ENCODE measurements at places on chromosomes 16 and 17.

DNA sequence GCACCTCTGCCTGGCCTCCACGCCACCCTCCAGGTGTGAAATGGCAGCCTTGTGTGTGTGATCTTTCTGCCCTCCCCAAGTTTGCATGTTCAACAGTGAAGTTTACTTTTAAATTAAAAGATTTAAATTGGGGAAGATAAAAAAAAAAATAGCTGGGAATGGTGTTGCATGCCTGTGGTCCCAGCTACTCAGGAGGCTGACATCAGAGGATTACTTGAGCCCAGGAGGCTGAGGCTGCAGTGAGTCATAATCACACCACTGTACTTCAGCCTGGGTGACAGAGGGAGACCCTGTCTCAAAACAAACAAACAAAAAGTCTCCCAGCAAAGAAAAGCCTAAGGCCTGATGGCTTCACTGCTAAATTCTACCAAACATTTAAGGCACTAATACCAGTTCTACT, 35.4 kb upstream of the RNF43 start:
- no peak for DNase-seq

- DNase-seq = no peak
Observed at GRCh38 chr16:30649725-30650368, 913 bp upstream of the PRR14 start.

GRCh38 chr17:6539871-6540270, 16.5 kb downstream of the PITPNM3 start:
- DNase-seq = no peak

- no peak for DNase-seq
Observed at GRCh38 chr17:79530361-79531105, 80.3 kb downstream of the RBFOX3 start.

GRCh38 chr17:70588003-70588402, 418.7 kb downstream of the KCNJ2 start:
- no peak for DNase-seq

DNA sequence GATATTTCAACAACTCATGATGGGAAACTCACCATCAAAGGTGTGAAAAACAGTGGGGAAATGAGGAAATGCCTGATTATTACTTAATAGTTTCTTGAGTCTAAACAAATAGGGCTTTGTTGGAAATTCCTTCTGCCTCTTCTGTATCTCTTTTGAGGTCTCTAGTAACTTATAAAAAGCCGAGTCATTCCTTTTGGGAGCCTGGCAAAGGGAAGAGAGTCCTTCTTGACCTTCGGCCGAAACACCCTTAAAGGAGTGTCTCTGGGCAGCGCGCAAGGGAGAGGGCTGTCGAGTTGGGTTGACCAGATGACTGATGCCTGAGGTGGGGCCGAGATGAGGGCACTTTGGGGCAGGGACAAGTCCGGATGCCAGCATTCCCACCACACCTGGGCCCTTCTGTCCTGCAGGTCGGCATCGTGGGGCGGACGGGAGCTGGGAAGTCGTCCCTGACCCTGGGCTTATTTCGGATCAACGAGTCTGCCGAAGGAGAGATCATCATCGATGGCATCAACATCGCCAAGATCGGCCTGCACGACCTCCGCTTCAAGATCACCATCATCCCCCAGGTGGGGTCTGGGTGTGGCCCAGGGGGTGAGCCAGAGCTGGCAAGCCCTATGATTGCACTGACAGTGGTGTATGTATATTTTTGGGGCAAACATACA, 89.2 kb downstream of the ABCC6 start:
- DNase-seq = no peak

GRCh38 chr17:7045492-7046126, 1.7 kb upstream of the SLC16A11 start:
- peak; percentile 59 for DNase-seq

GRCh38 chr16:89422905-89423630, 67.3 kb downstream of the ANKRD11 start:
- peak; percentile 8 for DNase-seq

DNA sequence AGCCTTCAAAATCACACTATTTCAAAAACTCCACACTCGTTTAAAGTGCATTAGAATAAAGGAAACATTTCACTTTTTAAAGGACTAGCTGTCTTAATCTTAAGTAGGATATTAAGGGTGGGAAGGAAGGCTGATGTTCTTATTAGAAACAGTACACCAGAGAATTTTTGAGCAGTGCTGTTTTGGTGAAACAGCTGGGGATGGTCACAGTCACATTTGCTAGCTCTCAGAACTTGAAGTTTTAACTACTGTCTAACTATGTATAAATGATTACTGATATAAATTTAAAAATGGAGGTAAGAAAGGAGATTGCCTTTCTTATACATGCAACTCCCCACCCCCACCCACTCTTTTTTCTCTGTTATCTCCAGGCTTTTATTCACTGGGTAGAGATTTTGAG, 38.5 kb upstream of the SLC5A11 start:
- no peak for DNase-seq

- no peak for DNase-seq
Observed at GRCh38 chr16:27463741-27464591, 62.0 kb downstream of the IL21R start.

GRCh38 chr17:7552621-7553051, 3.8 kb downstream of the TNFSF12 start:
- DNase-seq = no peak

- no peak for DNase-seq
Observed at GRCh38 chr17:73697872-73698271, 53.6 kb upstream of the SDK2 start.

DNA sequence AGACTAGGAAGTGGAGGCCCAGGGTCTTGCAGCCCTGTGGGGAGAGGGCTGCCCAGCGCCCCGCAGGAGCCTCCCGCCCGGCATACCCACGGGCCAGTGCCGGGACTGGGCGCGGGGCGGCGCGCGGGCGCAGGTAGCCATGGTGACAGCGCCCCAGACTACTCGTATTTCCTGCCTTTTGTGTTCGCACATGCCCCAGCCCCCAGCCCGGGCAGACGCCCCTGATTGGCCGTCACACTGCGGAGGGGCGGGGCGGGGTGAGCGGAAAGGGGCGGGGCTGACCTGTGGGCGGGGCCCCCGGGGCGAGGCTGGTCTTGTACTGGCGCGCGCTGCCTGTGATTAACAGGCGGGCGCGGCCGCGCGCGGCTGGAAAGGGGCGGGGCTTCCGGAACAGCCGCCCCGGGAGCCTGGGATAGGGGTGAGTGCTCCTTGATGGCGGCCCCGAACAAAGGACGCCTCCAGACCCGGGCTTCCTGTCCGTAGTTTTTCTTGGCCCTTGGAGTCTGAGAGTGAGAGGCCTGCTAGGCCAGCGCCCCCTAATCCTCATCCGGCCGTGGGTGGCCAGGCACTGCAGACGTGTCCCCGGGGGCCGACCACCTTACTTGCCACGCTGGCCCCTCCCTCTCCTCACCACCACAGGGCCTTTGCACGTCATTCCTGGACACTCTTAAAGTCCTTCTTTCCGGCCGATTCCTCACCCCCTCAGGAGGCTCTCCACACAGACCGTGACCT, 71.0 kb downstream of the RAI1 start:
- DNase-seq = peak; percentile 61

DNA sequence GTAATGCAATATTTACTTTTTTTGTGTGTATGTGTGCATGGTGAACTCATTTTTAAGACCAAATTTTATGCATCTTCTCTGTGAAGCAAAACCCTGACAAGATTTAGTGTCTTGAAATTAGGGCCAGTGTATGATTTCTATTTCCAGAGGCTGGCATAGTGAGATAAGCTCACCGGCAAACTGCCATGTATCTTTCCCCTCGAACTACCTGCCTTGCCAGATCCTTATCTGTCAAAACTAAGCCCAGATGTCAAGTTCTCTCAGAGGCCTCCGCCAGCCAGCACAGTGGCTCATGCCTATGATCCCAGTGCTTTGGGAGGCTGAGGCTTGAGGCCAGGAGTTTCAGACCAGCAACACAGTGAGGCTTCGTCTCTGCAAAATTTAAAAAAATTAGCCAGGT, 10.0 kb downstream of the USP32 start:
- DNase-seq = no peak
